ENCODE measurements at places on chromosomes 4 and X.

GRCh38 chr4:151668689-151669402 lies 92.0 kb downstream of the GATB start:
- no peak for DNase-seq
- peaks cover 2% of the 10 kb centered on the region for H3K36me3 ChIP-seq
- no peak overlapping the region for H3K27ac ChIP-seq

GRCh38 chr4:2745981-2746806 lies 9.9 kb downstream of the TNIP2 start:
- H3K36me3 ChIP-seq, result peaks cover 19% of the 10 kb centered on the region
- H3K27me3 ChIP-seq, result no peaks in the 10 kb centered on the region
- DNase-seq, result no peak
- no peak overlapping the region for H3K4me3 ChIP-seq
- H3K4me1 ChIP-seq, result peaks cover 2% of the 10 kb centered on the region

DNA sequence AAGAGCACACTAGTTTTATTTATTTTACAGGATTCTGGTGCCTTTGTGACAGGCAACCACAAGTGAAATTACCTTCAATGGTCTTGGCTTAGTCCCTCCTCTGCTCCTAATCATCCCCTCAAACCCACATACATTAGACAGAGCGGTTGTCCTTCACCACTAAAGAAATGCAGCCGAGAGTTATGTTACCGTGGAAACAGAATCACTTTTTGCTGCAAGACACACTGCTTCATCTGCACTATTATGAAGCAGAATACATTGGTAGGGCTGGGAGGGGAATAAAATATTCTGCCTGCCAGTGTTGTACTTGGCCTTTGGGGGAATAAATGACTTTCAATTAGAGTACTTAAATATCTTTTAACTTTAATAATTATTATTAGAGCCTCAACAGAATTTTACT lies 75.2 kb downstream of the ARHGEF38 start:
- no peaks in the 10 kb centered on the region for H3K27me3 ChIP-seq
- H3K36me3 ChIP-seq, result no peaks in the 10 kb centered on the region
- DNase-seq, result no peak
- H3K27ac ChIP-seq, result no peak overlapping the region
- peaks cover 36% of the 10 kb centered on the region for H3K4me1 ChIP-seq
- no peak overlapping the region for H3K4me3 ChIP-seq

GRCh38 chr4:159206427-159206871 lies 103.6 kb downstream of the RAPGEF2 start:
- H3K27me3 ChIP-seq, result no peaks in the 10 kb centered on the region
- DNase-seq, result no peak
- peaks cover 5% of the 10 kb centered on the region for H3K4me1 ChIP-seq
- H3K4me3 ChIP-seq, result no peak overlapping the region
- peaks cover 4% of the 10 kb centered on the region for H3K36me3 ChIP-seq

DNA sequence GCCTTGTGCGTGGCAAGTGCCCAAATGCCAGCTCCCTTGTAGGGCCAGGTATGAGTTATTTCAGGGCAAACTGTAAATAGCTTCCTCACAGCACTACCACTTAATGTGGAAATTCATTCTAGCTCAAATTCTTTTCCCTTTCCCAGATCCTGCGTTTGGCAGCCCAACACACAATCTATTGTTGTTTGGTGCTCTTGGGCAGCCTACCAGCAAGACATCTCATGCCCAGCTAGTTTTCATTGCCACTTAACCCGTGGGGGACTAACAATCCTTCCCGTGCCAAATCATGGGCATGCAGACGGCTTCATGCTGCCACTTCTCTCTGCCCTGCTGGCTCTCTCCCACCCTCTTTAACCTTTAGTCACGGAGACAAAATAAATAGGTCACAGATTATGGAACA lies 454.2 kb downstream of the GRIA2 start:
- no peak overlapping the region for H3K27ac ChIP-seq
- DNase-seq, result no peak
- H3K27me3 ChIP-seq, result peaks cover 5% of the 10 kb centered on the region
- H3K4me3 ChIP-seq, result no peak overlapping the region

DNA sequence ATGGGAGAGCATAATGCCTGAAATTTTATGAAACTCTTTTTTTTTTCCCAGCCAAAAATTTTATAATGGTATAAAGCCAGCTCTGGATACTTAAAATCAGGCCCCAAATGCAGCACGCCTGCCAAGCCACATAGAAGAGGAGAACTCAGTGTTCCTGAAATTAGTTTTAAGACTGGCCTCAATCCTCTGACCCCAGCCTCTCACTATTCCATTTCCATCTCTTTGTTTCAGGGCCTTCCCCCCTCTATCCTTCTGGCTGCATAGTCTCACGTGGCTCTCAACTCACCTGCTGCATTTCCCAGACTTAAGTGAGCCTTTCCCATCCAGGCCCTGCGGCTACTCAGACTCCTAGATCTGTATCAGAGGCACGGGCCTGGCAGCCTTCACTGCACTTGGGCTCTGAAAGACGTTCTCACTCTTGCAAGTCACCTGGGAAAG lies 5.2 kb upstream of the CBR4 start:
- no peaks in the 10 kb centered on the region for H3K27me3 ChIP-seq
- H3K27ac ChIP-seq, result no peak overlapping the region
- no peak for DNase-seq
- H3K4me1 ChIP-seq, result peaks cover 12% of the 10 kb centered on the region

GRCh38 chr4:37537484-37537883 lies 148.7 kb downstream of the RELL1 start:
- H3K36me3 ChIP-seq, result no peaks in the 10 kb centered on the region
- H3K4me3 ChIP-seq, result no peak overlapping the region
- peaks cover 63% of the 10 kb centered on the region for H3K4me1 ChIP-seq

GRCh38 chr4:91887926-91888325 lies 415.8 kb upstream of the GRID2 start:
- H3K27me3 ChIP-seq, result no peaks in the 10 kb centered on the region
- no peak overlapping the region for H3K4me3 ChIP-seq
- no peaks in the 10 kb centered on the region for H3K36me3 ChIP-seq
- H3K4me1 ChIP-seq, result no peaks in the 10 kb centered on the region
- H3K27ac ChIP-seq, result no peak overlapping the region
- DNase-seq, result no peak

- no peak overlapping the region for H3K4me3 ChIP-seq
- H3K36me3 ChIP-seq, result no peaks in the 10 kb centered on the region
- no peak overlapping the region for H3K27ac ChIP-seq
- no peak for DNase-seq
- peaks cover 12% of the 10 kb centered on the region for H3K27me3 ChIP-seq
Observed at GRCh38 chr4:87274803-87275202, 47.9 kb downstream of the HSD17B13 start.

DNA sequence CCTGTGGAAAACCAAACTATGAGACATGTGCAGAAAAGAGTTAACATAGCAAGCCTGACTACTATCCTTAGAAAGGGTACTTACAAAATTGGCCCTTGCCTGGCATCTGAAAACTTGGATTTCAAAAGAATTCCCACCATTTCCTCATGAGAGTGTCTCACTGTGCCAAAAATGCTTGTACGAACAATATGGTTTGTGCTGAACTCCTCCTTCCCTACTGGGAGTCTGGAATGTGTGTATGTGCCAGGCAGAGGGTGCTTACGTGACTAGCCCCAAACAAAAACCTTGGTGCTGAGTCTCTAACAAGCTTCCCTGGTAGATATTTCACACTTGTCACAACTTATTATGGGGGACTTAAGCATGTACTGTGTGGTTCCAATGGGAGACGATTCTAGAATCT lies 81.7 kb upstream of the GIMD1 start:
- H3K4me1 ChIP-seq, result no peaks in the 10 kb centered on the region
- no peaks in the 10 kb centered on the region for H3K27me3 ChIP-seq
- H3K36me3 ChIP-seq, result no peaks in the 10 kb centered on the region
- no peak for DNase-seq
- H3K4me3 ChIP-seq, result no peak overlapping the region

GRCh38 chrX:111127038-111127437 lies 31.0 kb downstream of the PAK3 start:
- no peak overlapping the region for H3K4me3 ChIP-seq
- H3K36me3 ChIP-seq, result no peaks in the 10 kb centered on the region
- no peak overlapping the region for H3K27ac ChIP-seq
- no peaks in the 10 kb centered on the region for H3K4me1 ChIP-seq
- DNase-seq, result no peak

DNA sequence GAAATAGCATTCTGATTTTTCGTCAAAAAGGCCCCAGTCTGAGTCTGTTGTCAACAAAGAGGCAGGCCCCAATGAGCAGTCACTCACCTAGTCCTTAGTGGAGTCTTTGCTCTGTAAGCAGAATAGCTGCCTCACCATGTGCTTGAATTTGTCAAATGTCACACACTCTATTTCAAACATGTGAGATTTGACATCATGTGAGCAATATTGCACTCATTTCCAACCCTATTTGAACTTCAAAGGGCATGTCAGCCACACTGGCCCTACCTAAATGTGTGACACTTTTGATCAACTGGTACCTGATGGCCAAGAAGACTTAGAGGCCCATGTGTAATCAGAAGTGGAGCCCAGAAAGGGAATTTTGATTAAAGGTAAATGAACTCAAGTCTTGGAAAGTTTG lies 59.4 kb upstream of the PLAC1 start:
- no peaks in the 10 kb centered on the region for H3K27me3 ChIP-seq
- peaks cover 5% of the 10 kb centered on the region for H3K36me3 ChIP-seq
- H3K27ac ChIP-seq, result no peak overlapping the region
- H3K4me1 ChIP-seq, result peaks cover 23% of the 10 kb centered on the region
- DNase-seq, result no peak

DNA sequence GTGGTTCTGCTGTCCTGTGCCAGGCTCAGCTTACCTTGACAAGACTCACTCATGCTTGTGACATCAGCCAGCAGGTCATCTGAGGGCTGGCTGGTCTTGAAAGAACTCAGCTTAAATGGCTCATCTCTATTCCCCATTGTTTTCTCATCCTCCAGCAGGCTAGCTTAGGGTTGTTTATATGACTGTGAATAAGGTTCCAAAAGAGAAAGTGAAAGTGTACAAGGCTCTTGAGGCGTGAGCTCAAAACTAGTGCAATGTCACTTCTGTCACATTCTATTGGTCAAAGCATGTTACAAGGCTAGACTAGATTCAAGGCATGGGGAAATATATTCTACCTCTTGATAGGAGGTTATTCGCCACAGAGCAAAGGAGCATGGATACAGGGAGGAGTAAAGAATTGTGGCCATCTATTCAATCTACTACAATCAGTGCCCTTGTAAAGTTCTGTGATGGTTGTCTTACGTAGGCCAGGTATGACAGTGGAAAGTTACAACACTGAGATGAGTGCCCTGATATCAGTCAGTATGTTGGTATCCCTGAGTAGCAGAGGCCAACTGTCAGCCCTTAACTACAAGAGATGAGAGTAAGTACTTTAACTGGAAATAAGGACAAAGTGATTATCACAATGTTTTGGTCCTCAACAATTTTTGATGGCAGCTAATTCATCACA lies 19.8 kb upstream of the TMLHE start:
- H3K27me3 ChIP-seq, result no peaks in the 10 kb centered on the region
- H3K27ac ChIP-seq, result no peak overlapping the region
- H3K4me1 ChIP-seq, result no peaks in the 10 kb centered on the region
- no peak overlapping the region for H3K4me3 ChIP-seq

- DNase-seq, result no peak
- no peak overlapping the region for H3K4me3 ChIP-seq
- no peaks in the 10 kb centered on the region for H3K36me3 ChIP-seq
- H3K4me1 ChIP-seq, result no peaks in the 10 kb centered on the region
- no peaks in the 10 kb centered on the region for H3K27me3 ChIP-seq
Observed at GRCh38 chrX:26328608-26329319, 112.8 kb downstream of the MAGEB5 start.

GRCh38 chr4:184845367-184846021 lies 19.7 kb upstream of the ACSL1 start:
- no peak overlapping the region for H3K27ac ChIP-seq
- H3K27me3 ChIP-seq, result peaks cover 44% of the 10 kb centered on the region
- DNase-seq, result no peak

GRCh38 chr4:73308286-73308685 lies 49.7 kb upstream of the ANKRD17 start:
- H3K4me3 ChIP-seq, result no peak overlapping the region
- DNase-seq, result no peak
- no peaks in the 10 kb centered on the region for H3K36me3 ChIP-seq

- peaks cover 16% of the 10 kb centered on the region for H3K4me1 ChIP-seq
- H3K36me3 ChIP-seq, result no peaks in the 10 kb centered on the region
- H3K4me3 ChIP-seq, result no peak overlapping the region
- H3K27ac ChIP-seq, result no peak overlapping the region
Observed at GRCh38 chrX:21934414-21934813, 6.1 kb upstream of the SMS start.

DNA sequence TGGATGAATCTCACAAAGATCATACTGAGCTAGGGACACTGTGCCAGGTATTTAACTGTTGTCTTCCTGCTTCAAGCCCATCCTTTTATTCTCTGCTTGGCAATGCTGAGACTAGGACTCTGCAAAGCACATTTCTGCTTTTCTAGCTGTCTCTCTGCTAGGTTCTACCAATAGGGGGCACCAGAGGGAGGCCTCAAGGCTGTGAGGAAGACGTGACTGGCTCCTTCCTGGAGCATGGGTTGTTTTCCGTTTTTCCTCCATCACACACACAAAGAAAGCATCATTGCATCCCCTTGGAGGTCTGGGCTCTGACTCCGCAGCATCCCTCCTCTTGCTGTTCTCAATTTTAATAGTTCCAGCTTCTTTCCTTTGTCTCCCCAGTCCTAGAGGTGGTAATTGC lies 10.9 kb upstream of the DCTD start:
- no peak for DNase-seq
- H3K27me3 ChIP-seq, result peaks cover 2% of the 10 kb centered on the region
- H3K36me3 ChIP-seq, result no peaks in the 10 kb centered on the region

- H3K27ac ChIP-seq, result no peak overlapping the region
- DNase-seq, result no peak
- no peaks in the 10 kb centered on the region for H3K36me3 ChIP-seq
- H3K4me3 ChIP-seq, result no peak overlapping the region
- no peaks in the 10 kb centered on the region for H3K27me3 ChIP-seq
Observed at GRCh38 chr4:117986321-117986720, 48.0 kb upstream of the NDST3 start.

GRCh38 chr4:53916431-53916889 lies 147.9 kb downstream of the CHIC2 start:
- no peaks in the 10 kb centered on the region for H3K36me3 ChIP-seq
- peaks cover 3% of the 10 kb centered on the region for H3K4me1 ChIP-seq
- no peak overlapping the region for H3K4me3 ChIP-seq
- H3K27ac ChIP-seq, result no peak overlapping the region
- H3K27me3 ChIP-seq, result peaks cover 5% of the 10 kb centered on the region

GRCh38 chr4:126799416-126799815 lies 833.3 kb upstream of the INTU start:
- no peak overlapping the region for H3K27ac ChIP-seq
- H3K4me1 ChIP-seq, result peaks cover 10% of the 10 kb centered on the region
- H3K4me3 ChIP-seq, result no peak overlapping the region
- H3K27me3 ChIP-seq, result no peaks in the 10 kb centered on the region
- DNase-seq, result no peak
- no peaks in the 10 kb centered on the region for H3K36me3 ChIP-seq

DNA sequence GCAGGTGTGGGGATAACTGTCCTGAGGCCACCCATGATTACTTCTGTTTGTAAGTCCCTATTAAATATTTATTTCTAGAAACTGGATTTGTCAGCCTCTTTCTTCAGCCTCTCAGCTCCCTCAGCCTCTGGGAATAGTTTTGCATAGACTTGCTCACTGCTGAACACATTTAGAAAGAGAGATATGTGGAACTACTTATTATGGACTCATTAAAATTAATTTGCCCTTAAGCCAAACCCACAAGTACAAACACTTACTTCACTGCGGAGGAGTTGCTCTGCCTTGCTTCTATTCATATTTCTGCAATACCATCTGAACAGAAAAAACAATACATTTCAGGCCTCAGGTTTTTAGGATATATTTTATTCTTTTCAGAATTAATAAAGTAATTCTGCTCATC lies 22.4 kb upstream of the TXK start:
- H3K27ac ChIP-seq, result no peak overlapping the region
- DNase-seq, result no peak
- no peaks in the 10 kb centered on the region for H3K27me3 ChIP-seq
- H3K4me3 ChIP-seq, result no peak overlapping the region
